ENCODE measurements at places on chromosomes 7 and 10.

- no peak for DNase-seq
Measured at GRCh38 chr7:99625321-99625720, 8.6 kb downstream of the ZSCAN25 start.

DNA sequence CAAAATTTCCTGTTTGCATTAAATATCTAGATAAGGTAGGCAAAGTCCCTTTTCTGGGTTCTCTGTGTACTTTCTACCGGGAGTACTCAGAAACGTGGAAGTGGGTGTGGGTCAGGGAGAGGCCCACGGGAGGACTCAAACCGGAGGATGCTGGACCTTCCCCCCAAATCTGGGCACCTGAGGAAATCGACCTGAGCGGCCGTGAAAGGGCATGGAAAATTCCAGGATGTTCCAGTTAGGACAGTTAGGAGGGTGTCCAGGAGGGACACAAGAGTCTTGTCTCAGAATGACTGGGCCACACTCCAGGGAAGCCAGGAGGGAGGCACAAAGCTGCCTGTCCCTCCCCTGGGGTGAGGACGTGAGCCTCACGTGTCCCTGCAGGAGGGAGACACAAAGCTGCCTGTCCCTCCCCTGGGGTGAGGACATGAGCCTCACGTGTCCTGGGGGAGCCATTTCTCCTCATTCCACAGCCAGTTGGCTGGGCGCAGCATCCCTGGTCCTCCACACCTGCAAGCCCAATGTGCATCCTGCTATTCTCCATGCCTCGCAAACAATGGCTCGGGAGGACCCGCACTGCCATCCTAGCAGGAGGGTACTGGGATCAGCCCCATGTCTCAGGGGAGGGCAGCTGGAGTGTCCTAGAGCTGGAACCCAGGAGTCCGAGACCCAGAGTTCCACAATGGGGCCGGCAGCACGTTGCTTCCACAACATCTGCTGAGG, 190.5 kb upstream of the PPP2R2D start:
- DNase-seq, result no peak

DNA sequence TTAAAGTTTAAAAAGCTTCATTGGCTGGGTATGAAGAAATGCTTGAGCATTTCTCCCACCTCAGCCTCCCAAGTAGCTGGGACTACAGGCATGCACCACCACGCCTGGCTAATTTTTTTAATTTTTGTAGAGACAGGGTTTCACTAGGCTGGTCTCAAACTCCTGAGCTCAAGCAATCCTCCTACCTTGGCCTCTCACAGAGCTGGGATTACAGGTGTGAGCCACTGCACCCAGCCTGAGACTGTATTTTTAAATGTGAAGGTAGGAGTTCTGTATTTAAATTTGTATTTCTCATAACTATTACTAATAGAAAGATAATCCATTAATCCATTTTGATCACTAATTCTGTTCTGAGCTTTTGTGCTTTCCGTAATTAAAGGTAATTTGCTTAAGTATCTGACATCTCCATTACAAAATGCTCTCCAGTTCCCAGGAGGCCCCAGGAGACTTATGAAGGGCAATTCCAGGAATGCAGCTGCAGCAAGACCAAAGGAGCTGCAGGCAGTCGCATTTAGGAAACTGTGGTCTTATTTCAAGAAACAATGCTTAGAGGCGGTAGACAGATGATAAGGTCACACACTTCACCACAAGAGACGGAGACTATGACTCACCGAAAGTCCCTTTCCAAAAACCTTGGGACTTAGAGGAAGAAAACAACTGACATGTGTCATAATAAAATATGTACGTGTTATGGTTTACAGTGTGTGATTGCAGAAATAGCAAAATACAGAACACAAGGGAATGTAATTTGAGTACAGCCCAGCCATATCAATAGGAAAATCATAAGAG, 23.3 kb downstream of the YAE1 start:
- peak; percentile 60 for DNase-seq

- DNase-seq, result no peak
Measured at GRCh38 chr10:29537799-29538198, 97.0 kb downstream of the SVIL start.

- DNase-seq, result no peak
Measured at GRCh38 chr10:62388328-62388727, 14.2 kb downstream of the ZNF365 start.

GRCh38 chr7:4134631-4135030, 547.5 kb upstream of the FOXK1 start:
- no peak for DNase-seq

GRCh38 chr7:158815083-158815799, 14.1 kb downstream of the ESYT2 start:
- DNase-seq, result no peak

DNA sequence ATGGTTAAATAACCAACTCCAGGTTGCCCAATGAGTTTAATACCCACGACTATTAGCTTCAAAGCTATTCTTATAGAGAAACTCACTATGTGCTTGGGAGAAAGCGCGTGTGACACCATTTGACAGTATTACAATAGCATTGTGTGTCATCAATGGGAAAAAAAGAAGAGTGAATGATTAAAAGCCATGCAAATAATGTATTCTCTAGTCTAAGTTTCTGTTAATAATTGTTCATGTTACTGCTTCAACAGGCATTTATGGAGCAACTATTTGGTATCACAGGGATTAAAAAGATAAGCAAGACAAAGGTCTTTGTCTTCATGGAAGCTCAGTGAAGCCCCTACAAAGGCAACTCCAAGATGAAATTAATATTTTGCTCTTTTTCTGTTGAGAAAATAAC, 47.2 kb downstream of the CAV1 start:
- DNase-seq, result no peak

- no peak for DNase-seq
Measured at GRCh38 chr10:72638586-72639440, 12.9 kb upstream of the MICU1 start.

DNA sequence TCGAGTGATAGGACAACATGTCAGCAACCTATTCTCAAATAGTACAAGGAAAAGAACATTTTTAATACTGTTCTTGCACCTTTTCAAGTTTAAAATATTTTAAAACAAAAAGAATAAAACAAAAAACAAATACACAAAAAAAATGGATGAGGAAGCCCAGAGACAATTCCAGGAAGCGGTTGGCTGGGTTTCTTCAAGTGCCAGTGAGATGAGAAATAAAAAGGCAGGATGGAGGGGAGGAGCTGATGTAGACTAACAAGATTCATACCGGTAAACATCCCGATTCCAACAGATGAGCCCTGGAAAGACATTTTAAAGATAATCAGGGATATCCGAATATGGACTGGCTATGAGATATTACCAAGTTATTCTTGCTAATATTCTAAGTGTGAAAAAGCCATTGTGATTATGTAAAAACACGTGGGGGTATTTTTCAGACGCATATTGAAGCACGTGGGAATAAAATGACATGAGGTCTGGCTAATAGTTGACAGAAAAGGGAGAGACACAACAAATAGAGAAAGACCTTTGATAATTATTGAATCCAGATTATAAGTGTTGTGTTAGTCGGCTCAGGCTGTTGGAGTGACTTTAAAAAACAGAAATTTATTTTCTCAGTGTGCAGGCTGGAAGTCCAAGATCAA, 101.3 kb upstream of the LRRC4 start:
- DNase-seq, result no peak

- DNase-seq, result no peak
Measured at GRCh38 chr7:72445075-72445474, 32.9 kb upstream of the CALN1 start.

GRCh38 chr7:131329176-131329570, 1.5 kb downstream of the MKLN1 start:
- DNase-seq, result no peak

DNA sequence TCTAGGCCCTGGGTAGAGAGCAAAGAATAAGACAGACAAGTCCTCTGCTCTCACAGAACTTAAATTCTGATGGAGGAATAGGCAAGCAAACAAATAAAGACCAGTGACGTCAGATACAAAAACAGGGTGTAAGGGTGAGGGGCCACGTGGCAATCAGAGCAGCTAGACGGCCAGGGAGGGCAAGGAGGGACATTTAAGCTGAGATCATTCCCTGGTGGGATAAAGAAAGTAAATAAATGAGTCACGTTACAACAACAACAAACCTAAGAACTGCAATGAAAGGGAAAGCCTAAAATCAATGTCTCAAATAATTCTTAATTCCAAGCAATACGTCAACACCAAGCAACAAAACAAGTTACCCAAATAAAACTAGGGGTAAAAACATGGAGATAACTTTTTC, 21.8 kb downstream of the STN1 start:
- no peak for DNase-seq

DNA sequence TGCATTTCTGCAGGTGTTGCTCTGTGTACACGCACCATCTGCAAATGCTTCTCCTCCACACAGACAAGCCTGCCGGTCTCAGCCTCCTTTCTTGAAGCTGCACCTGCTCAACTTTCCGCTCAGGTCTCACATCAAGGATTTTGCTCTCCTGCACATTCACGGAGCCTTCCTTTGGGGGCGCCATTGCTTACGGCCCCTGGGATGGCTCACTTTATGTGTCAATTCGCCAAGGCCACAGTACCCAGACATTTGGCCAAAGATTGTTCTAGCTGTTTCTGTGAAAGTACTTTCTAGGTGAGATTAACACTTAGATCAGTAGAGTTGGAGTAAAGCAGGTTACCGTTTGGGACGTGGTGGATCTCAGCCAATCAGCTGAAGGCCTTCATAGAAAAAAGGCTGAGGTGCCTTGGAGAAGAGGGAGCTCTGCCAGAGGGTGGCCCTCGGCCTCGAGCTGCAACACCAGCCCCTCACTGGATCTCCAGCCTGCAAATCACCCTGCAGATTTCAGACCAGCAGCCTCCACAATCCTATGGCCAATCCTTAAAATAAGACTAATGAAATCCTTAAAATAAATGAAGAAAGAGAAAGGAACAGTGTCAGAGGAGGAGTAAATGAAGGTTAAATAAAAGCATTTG, 39.9 kb upstream of the PPP2R2D start:
- no peak for DNase-seq

DNA sequence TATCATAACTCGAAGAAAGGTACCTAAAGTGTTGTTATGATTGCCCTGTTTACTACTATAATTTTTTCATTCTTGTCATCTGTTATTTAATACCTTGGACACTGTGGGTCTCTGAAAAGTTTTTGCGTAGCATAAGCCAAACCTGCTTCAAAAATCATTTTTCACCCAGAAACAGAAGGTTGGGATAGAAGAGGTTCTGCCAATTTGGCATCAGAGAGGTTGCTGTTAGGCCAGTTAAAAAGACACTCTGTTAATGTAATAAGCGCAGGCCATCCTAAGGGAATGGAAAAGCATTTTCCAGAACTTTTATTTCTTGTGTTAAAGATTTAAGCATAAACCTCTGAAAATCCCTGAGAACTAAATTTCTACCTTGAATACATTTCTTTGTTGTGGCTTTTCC, 212.2 kb downstream of the BMPER start:
- DNase-seq, result no peak

- DNase-seq, result peak; percentile 66
Measured at GRCh38 chr10:79331709-79332108, 15.6 kb upstream of the PPIF start.

- no peak for DNase-seq
Measured at GRCh38 chr7:120168066-120168465, 104.9 kb upstream of the KCND2 start.

GRCh38 chr7:114740095-114740494, 181.8 kb upstream of the MDFIC start:
- no peak for DNase-seq

DNA sequence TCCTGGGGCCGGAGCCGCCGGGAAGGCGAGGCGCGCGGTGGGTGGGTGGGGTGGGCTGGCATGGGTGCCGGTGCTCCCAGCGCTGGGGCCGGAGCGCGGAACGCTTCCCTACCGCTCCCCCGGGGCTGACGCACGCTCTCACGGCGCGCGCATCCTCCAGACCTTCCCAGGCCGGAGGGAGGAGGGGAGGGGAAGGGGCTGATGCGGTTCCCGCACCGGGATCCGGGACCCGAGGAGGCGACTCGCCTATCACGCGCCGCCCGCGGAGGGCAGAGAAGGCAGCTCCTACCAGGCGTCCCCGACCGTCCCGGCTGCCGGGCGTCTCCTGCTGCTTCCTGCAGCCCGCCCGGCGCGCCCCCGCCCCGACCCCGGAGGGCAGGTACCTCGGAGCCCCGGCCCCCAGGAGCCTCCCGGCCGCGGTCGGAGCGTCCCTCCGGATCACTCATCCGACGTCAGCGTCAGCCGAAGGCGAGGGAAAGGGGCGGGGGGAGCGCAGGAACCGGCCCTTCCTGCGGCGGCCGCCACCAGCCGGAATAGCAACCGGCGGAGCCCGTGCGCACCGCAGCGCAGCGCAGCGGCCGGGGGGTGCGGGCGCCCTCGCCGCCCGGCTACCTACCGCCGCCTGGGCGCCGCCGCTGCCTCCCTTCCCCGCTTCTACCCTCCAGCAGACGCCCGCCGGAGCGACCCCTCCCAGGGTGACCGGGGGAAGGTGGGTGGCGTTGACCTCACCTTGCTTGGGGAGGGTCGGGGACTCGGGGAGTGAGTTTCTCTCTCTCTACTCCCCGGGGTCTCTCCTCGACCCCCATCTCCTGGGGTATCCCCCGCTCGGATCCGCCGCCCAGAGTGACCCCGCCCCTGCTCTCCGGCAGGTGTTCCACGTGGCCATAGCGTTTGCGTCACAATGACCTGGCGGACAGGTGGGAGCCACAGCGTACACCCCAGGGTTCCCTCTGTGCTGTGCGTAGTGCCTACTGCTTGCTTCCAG, at the start of gene ICA1:
Gene ICA1, minus strand, starts transcription at position 457 of the 985 bp plus-strand sequence. CDS start 26,241 bp downstream, outside the sequence.
- DNase-seq, result no peak

DNA sequence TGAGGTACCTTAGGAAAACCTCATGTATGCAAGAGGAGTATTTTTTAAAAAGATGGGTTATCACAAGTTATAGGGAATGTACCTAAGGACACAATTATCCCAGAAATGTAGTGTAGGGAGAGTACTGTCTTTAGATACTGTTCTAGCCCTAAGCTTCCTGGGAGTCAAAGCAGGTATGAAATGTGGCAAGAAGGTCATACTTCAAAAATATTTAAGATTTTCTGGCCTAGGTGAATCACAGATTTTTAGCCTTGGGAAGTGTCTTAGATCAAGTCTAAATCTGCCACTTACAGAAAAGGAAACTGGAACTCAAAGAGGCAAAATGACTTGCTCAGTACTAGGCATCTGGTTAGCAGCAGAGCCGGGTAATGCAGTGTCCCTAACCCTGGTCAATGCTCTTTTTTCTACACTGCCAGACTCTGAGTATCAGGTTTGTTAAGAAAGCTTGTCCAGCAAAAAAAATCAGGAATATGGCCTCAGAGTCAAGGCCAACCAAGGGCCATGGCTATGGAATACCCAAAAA, 13.9 kb downstream of the PIK3AP1 start:
- DNase-seq, result no peak

DNA sequence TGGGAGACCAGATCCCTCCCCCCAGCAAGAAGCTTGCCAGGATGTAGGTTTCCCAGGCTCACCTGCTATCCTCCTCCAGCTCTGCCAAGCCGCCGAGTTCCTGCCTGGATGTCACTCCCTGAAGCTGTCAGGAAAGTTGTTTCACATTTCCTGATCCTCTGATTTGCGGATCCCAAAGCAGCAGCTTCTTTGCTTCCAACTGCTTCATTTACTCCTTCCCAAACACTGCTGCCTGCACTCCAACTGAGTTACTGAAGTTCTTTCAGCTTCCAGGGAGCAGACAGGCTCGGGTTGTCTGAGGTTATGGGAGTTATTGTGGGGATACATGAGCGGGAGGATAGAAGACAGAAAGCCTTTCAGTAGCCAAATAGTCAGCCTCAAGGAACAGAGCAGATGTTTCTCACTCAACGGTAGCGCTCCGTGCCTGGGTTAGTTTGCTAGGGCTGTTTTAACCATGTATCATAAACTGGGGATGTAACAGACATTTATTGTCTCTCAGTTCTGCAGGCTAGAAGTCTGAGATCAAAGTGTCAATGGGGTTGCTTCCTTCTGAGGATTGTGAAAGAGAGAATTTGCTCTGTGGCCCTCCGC, 516.0 kb downstream of the REEP3 start:
- DNase-seq, result no peak

GRCh38 chr7:152743600-152743999, 16.0 kb upstream of the ACTR3B start:
- DNase-seq, result no peak

GRCh38 chr7:139396323-139396951, 36.7 kb downstream of the LUC7L2 start:
- DNase-seq, result no peak
